ENCODE measurements at places on chromosomes 5 and 9.

- DNase-seq, result no peak
Observed at GRCh38 chr5:142248853-142249462, 75.9 kb downstream of the SPRY4 start.

DNA sequence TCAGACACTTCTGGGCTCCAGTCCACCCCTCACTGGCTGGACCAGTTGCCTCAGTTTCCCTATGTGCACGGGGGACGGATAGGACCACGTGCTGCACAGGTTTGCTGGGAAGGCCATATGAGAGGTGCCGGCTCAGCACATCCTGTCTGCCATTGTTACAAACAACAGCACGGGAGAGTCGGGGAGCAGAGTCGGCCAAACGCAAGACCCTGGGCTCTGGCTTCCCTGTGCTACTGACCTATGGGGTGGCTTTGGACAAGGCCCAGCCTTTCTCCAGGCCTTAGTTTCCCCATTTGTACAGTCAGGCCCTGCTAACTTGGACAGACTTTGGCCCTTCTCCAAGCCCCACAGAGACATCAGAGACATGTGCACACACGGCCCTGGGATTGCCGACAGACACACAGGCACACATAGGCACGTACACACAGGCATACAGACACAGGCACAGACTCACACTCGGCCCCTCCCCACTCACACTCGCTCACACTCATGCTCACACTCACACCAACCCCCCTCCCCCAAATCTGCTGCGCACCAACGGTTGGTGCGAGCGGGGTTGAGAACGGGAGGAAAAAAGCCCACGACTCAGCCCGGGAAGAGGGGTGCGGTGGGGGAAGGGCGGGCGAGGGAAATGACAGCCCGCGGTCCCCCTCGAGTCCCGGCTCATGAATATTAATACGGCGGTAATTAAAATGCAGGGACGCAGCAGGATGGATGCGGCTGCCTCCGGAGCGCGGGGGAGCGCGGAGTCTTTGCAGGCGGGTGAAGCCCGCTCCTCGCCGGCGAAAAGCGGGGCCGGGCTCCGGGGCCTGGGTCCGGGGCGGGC, 133.0 kb downstream of the C9orf50 start:
- DNase-seq, result peak; percentile 63

DNA sequence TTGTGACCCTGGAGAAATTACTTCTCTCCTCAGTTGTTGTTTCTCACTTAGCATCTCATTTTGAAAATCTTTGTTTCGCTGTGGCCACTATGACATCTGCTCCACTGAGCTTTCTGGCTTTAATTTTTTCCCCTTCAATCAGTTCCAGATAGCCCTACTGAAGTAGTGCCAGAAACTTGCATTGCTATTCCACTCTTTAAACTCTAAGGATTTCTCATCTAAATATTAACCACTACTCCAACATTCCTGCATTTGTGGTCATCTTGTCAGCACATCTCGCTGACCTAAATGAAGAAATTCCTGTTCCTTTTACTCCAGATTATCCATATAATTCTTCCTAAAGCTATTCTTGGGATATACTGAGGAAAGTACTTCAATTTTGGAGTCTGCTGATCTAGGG, 15.3 kb upstream of the NOL6 start:
- DNase-seq, result no peak

DNA sequence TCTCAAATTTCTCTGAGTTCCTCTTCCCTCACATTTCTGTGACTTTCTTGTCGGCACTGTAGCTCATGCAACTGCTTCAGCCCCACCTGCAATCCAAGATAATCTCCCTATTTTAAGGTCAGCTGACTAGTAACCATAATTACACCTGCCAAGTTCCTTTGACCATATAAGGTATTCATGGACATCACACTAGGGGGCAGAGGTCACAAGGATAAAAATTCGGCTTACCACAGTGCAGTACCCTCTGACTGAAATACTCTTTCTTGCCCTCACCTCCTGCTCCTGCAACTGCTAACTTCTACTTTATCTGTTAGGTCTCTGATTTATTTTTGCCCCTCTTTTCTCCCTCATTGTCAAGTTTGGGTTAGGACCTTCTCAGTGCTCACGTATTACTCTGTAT, 144.2 kb downstream of the GDNF start:
- no peak for DNase-seq

Data from pancreas (tissue), 10 donors.